ENCODE measurements at places on chromosomes 11 and 22.

GRCh38 chr11:115460512-115460911 is 43.7 kb downstream of the CADM1 start:
- no peak for DNase-seq

- no peak for DNase-seq
Observed at GRCh38 chr11:68966894-68967780, 13.6 kb downstream of the MRGPRD start.

- DNase-seq, result no peak
Observed at GRCh38 chr11:128766591-128767081, 72.8 kb downstream of the FLI1 start.

GRCh38 chr11:76626921-76627401 is 43.6 kb downstream of the LRRC32 start:
- no peak for DNase-seq

DNA sequence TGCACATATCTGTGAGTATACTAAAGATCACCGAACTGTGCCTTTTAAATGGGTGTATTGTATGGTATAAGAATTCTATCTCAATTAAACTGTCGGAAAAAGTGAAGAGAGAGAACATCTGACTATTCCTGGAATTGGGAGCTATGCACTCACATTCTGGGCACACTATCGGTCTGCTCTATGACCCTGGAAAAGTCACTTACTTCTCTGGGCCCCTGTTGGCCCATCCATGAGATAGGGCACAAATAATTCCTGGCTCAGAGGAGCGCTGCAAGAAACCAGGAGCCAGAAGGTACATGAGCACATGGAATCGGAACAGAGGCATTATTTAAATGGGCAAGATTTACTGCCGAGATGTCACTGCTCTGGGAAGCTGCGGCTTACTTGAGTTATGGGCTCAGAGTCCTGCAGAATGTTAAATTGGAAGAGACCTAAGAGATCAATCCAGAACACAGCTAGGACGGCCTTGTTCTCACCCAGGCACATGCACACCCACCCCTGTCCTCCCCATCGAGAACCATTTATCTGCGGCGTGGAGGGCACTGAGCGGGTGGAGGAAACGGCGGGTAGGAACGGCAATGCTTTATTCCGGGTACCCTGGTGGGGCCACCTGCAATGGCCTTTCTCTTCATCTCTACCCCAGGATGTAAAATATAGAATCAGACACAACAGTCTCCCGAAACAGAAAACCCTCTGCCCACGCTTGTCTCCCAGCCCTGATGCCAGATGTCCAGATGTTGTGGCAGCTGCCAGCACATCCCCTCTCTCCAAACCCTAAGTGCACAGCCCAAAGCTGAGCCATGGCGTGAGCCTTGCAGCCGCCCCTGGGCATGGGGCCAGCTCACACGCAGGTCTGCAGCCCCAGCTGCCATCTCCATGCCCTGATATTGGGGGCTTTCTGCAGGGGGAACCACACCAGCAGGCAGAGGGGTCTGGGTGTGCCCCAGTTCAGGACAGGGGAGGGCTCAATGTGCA is 142.4 kb downstream of the DSCAML1 start:
- no peak for DNase-seq

DNA sequence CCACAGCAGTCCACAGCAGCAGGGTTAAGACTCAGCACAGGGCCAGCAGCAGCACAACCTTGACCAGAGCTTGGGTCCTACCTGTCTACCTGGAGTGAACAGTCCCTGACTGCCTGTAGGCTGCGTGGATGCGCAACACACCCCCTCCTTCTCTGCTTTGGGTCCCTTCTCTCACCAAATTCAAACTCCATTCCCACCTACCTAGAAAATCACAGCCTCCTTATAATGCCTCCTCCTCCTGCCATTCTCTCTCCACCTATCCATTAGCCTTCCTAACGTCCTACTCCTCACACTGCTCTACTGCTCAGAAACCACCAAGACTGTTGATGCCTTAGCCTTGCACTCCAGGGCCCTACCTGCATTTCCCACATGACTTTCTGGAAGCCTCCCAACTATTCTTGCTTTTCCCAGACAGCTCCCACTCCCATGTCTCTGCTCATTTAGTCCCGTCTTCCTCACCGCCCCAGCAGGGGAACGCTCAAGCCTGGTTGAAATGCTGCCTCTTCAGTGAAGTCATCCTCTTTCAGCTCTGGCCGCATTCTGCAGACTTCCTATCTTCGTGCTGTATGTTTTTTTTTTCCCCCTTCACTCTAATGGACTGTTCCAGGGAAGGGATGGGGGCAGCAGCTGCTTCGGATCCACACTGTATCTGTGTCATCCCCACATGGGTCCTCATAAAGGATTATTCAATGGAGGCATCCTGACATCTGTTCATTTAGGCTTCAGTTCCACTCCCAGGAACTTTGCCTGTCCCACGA is 3.3 kb downstream of the IL18BP start:
- no peak for DNase-seq

DNA sequence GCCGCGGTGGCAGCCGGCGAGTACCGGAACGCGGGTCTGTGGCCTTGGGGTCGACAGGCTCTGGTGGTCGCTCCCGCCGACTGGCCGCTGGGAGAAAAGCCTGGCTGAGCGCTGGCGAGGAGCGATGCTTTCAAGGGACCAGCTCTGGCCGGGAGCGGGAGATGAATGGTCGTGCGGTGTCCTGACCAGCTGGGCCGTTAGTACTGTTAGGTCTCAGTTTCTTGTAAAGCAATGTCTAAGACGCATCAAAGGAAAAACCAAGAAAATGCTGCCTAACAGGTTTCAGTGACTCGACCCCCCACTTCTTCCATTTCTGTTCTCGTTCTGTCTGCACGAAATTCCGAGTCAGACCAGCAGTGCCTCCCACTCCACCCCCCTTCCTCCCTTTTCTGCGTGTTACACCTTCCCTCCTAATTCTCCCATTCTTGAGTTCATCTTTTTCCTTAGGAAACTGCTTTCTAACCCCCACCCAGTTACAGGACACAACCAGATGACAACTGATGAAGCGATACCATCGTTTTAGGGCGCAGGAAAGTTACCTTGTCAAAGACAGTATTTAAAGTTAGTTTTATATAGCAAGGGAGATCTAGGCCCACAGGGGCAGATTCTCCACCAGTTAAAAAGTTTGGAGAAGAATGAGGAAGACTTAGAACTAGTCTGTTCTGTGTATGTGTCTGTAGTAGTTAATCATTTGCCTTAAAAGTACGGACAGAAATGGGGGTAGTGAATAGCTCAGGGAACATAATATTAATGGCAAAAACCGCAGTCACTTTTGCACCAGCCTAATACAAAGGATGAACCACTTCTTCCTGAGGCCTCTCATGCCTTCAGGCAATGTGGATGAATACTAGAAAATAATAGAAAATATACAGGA is 1.0 kb downstream of the CUL5 start:
- no peak for DNase-seq
